Stimulated activated CD8-positive, alpha-beta memory T cell treated with anti-CD3 and anti-CD28 coated beads, Interleukin-4, amount 100 ng/mL, for 1 hour (primary cell): ENCODE measurements at places on chromosomes 4 and X.

- no peak for DNase-seq
Measured at GRCh38 chrX:21838937-21839333, 482 bp upstream of the MBTPS2 start.

- DNase-seq = peak; percentile 10
Measured at GRCh38 chr4:56505269-56506130, at the start of gene ARL9. Gene ARL9, plus strand, starts transcription at chr4:56505791. Its CDS starts 72 bp downstream, at chr4:56505863.

GRCh38 chr4:103400405-103400804, 202.3 kb upstream of the CENPE start:
- no peak for DNase-seq

DNA sequence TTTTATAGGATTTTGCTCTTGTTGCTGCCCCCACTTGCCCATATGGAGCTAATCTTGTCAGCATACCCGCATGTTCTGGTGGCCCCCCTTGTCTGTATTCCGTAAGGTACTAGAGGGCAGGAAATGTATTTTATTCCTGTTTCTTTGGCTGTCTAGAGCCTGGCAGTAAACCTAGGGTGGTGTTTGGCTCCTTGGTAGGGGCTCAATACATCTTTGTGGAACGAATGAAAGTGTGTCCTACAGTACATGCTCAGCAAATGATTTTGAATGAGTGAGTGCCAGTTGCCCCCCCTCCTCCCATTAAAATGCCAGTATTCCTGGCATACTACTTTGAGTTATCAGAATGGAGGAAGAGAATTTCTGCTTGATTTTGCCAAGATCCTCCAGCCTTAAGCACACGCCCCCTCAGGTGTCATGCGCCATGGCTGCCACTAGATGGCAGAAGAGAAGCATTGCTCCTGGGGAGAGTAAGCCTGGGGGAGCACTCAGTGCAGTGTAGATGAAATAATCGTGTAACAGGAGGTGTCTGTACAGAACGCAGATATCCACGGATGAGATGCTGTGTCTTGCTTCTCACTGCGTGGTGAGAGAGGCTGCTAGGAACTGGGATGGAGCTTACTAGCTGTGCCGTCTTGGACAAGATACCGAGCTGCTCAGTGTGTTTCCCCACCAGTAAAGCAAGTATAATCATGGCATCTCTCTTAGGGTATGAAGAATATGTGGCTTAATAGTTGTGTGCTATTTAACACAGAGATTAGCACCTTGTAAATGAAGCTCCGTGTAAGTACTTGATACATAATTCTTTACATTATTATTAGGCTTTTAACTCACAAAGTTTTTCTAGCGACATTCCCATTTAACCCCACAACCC, 17.2 kb upstream of the RNF212 start:
- DNase-seq = peak; percentile 45

GRCh38 chr4:48025005-48025404, 8.4 kb downstream of the NIPAL1 start:
- DNase-seq = no peak

- DNase-seq = no peak
Measured at GRCh38 chr4:80412322-80412721, 76.8 kb downstream of the CFAP299 start.

GRCh38 chrX:109310031-109310430, 171.9 kb downstream of the GUCY2F start:
- no peak for DNase-seq

DNA sequence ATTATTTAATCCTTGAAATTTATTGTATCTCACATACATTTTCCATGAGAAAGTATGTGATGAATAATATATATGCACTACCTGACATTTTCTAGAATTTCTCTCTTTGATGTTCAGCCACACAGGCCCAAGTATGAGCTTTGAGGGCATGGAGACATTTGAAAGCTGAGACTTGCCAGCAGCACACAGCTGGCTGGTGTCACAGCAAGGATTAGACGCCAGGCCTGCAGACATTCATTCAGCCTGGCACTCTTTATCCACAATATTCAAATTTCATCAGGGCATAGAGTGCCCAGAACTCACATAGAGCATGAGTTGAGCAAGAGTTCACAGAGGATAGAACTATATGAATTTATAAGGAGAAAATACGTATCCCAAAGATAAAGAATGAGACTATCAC, 74.0 kb downstream of the GRIA2 start:
- DNase-seq = no peak
